ENCODE measurements at places on chromosomes 7 and 10. TPM values are rescaled to one million over a fixed set of nuclear protein-coding genes. Genes with fewer than 3 reads are reported as not detected.
A peak's percentile ranks its signal among the peaks of the same experiment; 100 is the strongest.

- DNase-seq = no peak
Observed at GRCh38 chr10:45557275-45557905, 115.2 kb downstream of the ZFAND4 start.

GRCh38 chr10:116608686-116609594, 11.8 kb upstream of the PNLIPRP2 start:
- peak; percentile 52 for DNase-seq

Gene C7orf33
- not detected for total RNA-seq

Gene CDHR1
- total RNA-seq = 39.6 TPM

DNA sequence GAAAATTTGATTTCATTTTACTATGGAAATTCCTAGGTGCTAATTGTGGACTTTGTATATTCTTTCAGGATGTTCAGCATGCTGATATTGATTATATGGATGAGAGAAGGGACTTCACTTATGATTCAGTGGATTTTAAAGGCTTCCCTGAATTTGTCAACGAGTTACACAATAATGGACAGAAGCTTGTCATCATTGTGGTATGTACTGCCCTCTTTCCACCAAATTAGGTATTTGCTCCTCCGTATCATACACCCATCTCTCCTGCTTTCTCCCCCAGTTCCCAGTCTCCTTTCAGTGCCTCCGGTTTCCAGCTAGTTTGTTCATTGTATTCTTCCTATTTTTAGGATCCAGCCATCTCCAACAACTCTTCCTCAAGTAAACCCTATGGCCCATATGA, 34.6 kb downstream of the MGAM start:
- DNase-seq = no peak

DNA sequence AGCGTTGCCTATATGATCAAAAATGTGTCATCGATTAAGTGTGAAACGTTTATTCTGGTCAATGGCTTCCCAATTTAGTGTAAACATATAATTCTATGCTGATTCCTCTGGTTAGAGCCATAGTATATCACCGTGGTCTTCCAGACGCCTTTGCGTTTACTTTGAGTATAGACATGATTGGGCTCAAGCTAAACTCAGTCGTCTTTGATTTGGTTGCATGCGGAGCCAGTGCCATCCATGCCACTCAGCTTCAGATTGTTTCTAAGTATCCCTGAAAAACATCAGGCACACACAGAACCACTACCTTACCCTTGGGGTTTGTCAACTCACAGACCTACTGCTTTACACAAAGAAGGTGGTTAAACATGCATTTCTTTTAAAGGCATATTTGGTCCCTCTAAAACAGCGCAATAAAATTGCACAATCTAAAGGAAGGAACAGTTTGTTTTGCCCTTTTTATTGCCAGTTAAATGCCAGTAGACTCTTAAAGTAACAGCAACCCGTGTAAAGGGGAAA, 273.6 kb upstream of the KLF6 start:
- DNase-seq = no peak

Gene AS3MT
- 1.6 TPM for total RNA-seq

DNA sequence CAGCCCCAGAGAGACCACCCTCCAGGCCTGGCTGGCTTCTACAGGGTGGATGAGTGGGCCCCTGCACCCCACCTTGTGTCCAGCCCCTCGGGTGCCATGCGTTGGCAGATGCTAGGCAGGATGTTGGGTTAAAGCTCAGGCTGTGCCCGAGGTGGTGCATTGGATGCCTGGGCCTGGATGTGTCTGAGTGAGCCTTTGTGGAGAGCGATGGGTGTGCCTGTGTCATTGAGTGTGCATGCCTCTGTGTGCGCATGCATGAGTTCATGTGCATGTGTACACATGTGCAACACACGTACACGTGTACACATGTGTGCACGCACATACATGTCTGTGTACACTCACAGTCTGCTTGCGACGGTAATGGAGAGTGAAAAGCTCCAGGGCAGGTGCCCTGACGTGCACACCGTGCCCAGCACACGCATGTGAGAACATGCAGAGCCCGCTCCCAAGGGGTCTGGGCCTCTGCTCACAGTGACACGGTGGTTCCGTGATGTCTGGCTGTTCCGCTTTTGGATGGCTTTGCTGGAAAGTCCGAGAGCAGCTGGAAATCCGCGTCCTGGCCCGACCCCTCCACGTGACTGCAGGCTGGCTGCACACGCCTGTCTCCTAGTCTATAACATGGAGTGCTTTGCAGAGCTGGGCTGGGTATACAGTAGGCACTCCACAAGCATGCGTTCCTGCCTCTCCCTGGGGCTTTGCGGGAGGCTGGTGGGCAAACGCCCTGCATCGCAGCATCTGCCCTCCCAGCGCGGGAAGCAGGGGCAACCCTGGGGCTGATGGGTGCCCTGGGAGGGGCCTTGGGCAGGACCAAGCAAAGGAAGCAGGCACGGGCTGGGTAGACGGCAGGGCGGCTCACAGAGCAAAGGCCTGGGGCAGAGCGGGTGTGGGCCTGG, 36.9 kb downstream of the ELFN1 start:
- no peak for DNase-seq

GRCh38 chr7:131517218-131517923, 39.1 kb downstream of the PODXL start:
- DNase-seq = no peak

Gene STEAP1
- 15.9 TPM for total RNA-seq

Gene TMEM225B
- 1.2 TPM for total RNA-seq

Gene PCLO
- total RNA-seq = 16.5 TPM

DNA sequence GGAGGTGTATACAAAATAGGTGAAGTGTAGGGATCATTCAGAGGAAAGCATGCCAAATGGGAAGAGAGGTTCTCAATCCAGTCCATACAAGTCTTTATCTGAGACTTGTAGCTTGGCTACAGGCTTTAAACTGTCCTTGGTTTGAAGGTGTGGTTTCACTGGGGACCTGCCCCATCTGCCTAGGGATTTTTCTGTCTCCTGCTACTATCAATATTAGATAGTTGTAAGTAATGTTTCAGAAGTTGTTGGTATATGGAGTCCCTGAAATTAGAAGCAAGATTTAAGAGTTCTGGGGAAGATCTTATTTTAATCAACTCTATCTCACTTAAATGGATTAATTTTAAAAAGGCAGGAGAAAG, 100.9 kb downstream of the ANKRD7 start:
- DNase-seq = no peak

DNA sequence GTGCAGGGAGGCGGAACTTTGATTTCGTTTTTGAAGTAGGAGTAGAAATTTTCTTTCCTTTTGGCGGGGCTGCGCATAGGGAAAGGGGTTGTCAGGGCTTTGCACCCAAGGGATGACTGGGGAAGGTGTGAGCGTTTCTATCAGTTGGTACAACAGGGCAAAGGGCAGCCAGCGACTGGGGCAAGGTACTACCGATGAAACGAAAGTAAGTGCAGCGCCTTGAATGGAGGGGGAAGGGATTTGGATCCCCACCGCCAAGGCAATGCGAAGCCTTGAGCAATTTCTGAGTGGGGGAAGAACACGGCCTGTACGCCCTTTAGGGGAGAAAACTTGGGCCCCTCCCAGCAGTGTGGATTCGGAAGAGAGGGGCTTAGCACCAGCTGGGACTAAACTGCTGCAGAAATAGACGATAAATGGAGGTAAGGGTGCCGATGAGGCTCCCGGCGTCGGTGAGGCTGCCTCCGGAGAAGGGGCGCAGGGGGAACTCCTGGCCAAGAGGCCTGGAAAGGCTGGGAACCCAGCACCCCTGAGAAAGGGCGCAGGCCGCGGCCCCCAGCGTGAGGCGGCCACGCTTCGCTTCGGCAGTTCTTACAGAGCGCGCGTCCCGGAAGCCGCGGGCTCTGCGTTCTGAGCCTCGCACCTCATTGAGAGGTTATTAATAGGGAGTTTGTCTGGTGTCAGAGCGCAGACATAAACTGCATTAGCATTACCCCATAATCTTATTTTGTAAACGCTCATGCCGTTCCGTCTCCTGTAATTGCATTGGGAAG, 10.0 kb upstream of the TLX1 start:
- peak; percentile 79 for DNase-seq

Gene SPAG6
- total RNA-seq = not detected

- DNase-seq = no peak
Observed at GRCh38 chr7:64087501-64087900, 42.3 kb downstream of the ZNF727 start.

DNA sequence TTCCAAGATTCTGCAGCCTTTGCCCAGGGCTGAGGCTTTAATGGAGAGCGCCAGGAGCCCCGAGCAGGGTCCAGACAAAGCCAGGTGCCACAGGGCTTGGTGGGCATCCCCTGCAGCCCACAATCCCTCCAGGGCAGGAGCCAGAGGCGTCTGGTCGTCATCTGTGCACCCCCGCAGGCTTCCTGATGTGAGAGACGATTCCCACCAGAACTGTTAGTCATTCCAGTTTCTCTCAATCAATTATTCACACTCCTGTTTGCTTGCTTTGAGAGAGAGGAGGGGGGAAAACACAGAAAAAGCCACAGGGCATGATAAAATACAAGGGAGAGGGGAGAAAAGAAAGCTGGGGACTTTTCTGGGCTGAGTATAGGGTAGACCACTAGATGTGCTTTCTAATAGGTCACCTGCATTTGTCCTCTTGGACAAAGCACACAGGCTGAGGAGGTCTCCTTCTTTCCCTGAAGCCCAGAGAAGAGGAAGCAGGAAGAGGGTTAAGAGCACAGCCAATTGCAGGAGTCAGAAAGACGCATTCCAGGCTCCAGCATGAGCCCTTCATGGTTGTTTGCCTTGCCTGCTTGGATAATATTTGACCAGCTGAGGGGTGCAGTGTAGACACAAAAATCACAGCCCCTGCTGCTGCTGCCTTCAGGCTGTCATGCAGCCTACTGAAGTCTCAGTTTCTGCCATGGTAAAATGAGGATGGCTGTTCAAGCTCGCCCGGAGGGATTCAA, 194.4 kb downstream of the PLXNA4 start:
- DNase-seq = no peak

- DNase-seq = no peak
Observed at GRCh38 chr10:104824380-104825006, 183.4 kb downstream of the SORCS3 start.

- no peak for DNase-seq
Observed at GRCh38 chr10:45625879-45626278, 46.7 kb downstream of the ZFAND4 start.

Gene CFAP58
- 0.17 TPM for total RNA-seq

DNA sequence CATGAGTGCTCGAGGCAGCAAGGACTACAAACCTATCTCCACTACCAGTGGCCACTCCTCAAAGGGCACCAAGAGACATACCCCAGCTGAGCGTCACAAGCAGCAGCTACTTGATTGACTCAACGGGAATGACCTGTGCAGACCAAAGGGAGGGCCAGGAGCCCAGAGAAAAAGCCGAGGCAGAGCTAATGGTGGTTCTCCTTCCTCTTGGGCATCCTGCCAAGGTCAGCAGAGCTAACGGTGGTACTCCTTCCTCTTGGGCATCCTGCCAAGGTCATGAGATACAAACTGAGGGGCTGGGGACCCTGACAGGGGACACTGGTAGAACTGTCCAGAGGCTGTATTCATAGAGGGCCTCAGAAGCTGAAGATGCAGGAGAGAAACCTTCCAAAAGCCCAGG, 60.4 kb downstream of the FAM53B start:
- DNase-seq = peak; percentile 27

DNA sequence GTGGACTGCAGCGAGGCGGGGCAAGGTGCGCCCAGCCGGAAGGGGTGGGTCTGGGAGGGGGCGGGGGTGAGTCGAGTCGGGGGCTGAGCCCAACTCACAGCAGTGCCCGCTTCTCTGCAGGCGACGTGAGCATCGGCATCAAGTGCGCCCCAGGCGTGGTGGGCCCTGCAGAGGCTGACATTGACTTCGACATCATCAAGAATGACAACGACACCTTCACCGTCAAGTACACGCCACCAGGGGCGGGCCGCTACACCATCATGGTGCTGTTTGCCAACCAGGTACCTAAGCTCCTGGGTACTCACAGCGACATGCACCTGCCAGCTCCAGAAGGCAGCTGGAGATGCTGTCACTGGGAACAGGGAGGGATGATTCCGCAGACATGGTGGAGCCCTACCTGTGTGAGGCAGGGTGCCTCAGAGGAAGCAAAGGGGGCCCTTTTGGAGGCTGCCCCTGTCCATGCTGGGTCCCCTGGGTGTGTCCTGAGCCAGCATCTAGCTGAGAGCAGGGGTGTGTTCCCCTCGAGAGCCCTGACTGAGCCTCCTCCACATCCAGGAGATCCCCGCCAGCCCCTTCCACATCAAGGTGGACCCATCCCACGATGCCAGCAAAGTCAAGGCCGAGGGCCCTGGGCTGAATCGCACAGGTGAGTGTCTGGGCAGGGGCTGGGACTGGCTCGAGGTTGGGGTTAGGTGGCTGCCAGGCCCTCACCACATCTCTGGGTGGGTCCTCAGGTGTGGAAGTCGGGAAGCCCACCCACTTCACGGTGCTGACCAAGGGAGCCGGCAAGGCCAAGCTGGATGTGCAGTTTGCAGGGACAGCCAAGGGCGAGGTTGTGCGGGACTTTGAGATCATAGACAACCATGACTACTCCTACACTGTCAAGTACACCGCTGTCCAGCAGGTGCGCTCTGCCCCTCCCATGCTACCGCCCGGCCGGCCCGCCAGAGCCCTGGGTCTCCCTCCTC, 12.8 kb downstream of the FLNC start:
- peak; percentile 39 for DNase-seq

- no peak for DNase-seq
Observed at GRCh38 chr10:99531696-99532593, 797 bp upstream of the NKX2-3 start.

DNA sequence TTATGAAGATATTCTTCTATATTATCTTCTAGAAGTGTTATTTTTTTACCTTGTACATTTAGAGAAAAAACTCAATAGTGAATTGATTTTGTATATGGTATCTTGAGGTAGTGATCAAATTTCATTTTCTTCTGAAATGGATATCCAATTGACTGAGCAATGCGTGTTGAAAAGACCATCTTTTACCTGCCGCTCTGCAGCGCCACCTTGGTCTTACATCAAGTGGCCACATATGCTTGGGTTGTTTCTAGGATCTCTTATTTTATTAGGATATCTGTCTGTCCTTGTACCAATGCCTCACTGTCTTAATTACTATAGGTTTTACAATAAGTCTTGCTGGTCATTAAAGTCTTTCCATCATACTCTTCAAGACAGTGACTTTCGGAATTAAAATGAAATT, 53.0 kb downstream of the CUL2 start:
- DNase-seq = no peak

GRCh38 chr10:73974309-73974946, 23.5 kb upstream of the VCL start:
- DNase-seq = no peak

GRCh38 chr10:7419998-7420397, 9.2 kb upstream of the SFMBT2 start:
- no peak for DNase-seq

DNA sequence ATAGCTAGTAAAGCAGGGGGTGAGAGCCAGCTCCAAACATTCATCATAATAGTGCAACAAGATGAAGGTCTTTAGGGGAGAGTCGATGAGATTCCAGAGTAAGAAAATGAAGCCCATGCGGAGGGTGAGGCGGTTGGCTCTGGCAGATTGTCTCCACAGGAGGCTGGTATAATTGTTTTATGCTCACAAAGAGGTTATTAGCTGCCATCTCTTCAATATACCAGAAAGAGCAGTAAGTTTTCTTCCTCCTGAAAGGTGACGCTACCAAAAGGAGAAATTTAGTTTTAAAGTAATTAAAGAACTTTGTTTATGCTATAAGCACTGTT, 59.2 kb upstream of the KCNIP2 start:
- DNase-seq = no peak

GRCh38 chr10:34420795-34421194, 394.3 kb downstream of the PARD3 start:
- no peak for DNase-seq
